Retinal pigment epithelial cell (primary cell): ENCODE measurements at places on chromosomes 1 and 21.

DNA sequence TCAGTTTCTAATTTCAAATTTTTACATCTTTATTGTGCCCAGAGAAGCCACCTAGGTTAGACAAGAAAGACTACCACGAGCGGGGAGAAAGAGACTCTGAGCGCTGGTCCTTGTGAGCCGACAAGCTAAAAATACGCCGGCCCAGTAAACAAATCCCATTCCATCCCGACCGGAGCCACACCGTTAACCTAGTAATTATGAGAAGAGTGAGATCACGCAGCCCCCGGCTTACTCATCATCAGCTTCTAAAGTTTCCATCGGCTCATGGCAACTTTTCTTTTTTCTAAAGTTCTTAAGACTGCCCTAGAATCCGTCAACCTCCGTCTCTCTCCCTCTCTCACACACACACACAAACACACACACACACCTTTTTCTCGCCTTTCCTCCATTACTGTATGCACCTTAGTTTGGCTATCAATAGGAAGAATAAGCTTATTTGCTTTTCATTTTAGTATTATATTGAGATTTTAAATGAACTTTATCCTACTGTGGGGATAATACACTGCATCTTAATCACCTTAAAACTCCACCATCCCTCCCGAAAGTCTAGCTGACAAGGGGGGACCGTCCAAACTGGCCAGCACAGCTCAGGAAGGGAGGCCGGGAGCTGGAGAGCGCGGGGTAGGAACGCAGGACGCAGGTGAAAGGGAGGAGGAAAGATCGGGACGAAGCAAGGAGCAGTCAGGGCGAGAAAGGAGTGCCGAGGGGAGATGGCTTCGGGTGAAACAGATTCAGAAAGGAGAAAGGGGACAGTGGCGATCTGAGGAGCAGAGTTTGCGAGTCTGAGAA, 728 bp downstream of the OTUD7B start:
- peak; percentile 68 for DNase-seq

- peak; percentile 8 for DNase-seq
These were observed 30.9 kb downstream of the PRDM2 start for GRCh38 chr1:13730751-13731482.

DNA sequence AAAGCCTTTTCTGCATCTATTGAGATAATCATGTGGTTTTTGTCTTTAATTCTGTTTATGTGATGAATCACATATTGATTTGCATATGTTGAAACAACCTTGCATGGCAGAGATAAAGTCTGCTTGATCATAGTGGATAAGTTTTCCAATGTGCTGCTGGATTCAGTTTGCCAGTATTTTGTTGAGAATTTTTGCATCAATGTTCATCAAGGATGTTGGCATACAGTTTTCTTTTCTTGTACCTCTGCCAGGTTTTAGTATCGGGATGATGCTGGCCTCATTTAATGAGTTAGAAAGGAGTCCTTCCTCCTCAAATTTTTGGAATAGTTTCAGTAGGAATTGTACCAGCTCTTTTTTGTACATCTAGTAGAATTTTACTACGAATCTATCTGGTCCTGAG, 55.0 kb downstream of the COL24A1 start:
- no peak for DNase-seq

GRCh38 chr1:42941640-42942330, 16.9 kb downstream of the SLC2A1 start:
- peak; percentile 77 for DNase-seq

DNA sequence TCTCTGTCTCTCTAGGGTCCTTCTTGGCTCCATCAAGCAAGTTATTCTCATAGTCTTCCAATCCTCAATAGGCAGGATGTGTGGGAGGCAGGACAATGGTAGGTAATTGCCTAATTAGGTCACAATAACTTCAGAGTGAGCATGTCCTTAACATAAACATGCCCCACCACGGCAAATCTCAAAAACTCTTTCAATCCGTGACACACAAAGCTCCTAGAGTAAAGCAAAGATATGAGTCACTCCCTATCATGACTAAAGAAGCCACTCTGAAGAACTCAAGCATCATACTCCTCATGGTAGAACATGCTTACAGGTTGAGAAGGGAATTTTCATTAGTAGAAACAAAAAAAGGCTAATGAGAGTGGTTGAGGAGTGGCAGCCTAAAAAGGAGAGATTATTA, 4.9 kb downstream of the HAO2 start:
- no peak for DNase-seq

- DNase-seq = no peak
These were observed 14.8 kb downstream of the URB1 start for GRCh38 chr21:32377991-32378390.

DNA sequence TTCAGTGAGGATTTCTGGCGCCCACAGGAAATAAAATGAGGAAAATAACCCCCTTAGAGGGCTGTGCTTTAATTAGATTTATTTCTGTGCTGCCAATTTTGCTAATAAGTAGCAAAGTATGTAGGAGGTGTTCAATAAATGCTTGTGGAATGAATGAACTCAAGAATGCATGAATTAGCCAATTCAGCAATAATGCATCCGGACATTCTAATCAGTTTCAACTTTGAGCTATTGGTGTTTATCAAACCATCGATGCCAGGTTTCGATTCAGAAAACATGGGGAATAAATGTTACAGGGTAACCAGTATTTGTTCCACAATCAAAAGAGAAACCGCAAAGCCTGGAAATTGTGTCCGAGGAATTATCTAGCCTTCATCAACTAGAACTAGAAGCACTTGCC, 353.2 kb downstream of the NTNG1 start:
- DNase-seq = no peak

DNA sequence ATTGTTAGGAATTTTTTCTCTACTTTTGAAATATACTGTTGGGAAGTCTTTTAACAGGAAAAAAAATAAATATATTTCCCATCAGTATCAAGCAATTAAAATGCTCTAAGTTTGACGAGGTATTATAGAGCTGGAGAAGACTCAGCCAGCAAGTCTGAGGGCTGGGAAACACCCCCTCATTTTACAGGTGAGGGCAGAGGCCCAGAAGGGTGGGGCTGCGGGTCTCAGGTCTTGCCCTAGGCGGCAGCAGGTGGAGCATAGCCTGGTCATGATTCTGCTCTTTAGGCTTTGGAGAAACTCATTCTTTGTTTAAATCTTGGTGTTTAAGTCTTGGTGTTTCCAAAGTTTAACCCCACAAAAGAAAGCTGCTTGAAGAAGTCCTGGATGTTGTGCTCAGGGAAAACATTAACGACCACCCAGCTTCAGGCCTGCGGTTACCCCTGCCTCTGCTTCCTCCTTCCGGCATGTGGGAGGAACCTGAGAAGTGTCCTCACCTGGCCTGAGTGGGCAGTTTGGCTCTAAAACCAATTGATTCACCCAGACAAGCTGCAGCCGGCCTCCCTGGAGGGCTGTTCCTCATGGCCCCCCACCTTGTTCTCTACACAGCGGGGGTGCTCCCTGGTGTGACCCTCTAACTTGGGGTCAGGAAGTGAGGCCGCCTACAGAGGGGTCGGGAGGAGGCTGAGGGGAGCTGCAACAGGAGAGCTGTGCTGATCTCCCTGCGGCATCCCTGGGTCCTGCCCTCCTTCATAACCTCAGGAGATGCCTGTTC, 41.7 kb downstream of the OLFML2B start:
- DNase-seq = no peak

DNA sequence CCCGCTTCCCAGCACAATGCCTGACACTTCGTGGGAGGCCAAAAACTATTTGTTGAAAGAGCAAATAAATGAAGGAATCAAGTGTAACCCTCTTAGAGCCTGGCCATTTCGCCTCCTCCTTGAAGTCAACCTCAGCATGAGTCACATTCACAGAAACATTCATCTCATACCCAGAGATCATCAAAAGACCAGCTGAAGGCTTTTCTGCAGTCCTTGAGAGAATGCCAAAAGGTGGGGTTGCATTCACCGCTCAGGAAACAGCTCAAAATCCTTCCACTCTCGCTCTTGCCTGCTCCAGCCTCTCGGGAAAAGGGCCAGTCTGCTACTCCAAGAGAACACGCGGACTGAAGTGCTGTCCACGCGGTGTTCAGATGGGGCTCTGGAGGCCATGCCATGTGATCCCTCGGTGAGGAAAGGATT, 90.0 kb downstream of the VWA5B1 start:
- no peak for DNase-seq

GRCh38 chr21:26513212-26513611, 59.9 kb downstream of the CYYR1 start:
- no peak for DNase-seq

GRCh38 chr1:157600236-157600635, 2.4 kb upstream of the FCRL4 start:
- no peak for DNase-seq

DNA sequence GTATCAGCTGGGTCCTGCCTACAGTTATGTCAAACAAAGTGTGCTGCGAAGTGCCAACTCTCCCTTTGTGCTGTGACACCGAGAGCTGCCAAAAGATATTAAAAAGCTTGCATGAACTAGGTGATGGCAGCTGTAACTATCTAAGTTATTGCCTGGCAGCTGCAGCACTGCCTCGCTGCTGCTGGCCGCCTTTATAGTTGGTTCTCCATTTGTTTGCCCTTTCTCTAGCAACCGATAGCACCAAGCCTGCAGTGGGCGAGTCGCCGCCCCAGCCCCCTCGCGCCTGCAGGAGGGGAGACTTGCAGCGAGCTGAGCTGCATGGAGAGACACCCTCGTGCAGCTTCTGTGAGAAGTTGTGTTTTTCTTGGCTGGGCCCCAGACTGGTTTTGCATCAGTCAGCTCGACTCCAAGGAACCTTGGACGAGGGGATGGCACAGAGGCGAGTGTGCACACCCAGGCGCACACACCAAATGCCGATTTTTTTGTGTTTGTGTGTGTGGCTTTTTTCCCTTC, 330.6 kb downstream of the RPS6KC1 start:
- no peak for DNase-seq

DNA sequence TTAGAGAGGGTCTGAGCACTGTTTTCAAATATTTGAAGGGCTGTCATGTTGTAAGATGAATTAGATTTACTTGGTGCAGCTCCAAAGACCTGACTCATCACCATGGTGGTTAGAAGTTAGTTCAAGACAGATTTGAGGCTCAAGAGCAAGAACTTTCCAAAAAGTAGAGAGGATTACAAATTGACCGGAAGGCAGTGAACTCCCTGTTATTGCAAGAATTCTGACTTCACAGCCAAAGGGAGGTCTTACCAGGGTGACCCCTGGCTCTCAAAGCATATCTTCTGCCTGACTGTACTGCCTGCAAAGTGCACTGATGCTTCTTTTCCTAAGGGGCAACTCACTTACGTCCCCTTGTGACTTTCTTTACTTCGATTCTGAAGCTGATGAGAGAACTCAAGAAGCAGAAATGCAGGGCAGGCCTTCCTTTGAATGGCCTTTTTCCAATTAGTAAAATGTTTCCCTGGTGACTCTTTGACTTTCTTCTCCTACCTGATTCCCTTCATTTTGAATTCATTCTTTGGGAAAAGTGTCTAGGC, 86.4 kb downstream of the NAV1 start:
- peak; percentile 26 for DNase-seq

DNA sequence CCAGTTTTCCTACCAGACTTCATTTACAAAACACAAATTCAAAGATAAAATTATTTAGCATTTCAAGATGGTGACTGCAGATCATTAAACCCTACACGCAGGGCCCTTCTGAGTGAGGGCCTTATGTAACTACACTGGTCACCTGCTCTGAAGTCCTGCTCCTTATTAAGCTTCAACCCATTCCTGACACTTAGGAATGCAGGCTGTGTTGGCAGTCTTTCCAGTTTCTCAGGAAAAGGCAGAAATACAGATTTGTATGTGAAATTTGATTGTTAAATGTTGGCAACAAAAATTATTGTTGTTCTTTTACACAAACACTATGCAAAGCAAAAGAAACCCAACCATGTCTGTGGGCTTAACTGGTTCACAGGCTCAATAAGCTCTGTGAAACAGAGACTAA, 25.8 kb upstream of the BCAS2 start:
- peak; percentile 37 for DNase-seq

DNA sequence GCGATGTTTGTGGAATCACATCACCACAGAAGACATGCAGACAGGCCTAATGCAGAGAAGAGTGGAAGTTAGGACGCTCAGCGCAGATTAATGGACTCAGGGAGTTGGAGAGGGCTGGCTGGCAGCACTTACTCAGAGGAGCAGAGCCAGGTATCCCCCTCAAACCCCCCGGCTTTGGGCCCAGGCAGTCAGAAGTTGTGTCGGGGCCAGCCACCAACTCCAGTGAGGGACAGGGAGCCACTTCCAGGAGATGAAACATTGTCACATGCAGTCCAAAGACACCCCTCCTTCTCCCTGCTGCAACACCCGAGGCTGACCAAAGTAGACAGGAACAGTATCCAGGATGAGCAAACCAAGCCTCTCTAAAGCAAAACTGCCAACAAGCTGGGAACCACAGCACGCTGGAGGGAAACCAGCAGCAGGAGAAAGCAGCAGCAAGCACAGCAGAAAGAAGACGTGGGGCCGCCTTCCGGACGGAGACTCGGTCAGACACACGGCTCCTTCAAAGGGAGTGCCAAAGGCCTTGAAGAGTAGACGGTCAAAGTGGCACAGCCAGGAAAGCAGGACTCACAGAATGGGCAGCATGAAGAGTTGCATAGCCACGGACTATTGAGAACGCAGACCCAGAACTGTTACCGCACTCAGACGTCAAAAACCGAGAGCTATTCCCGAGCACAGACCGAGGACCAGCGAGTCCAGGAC, 149.3 kb downstream of the PCBP3 start:
- no peak for DNase-seq

GRCh38 chr1:169175461-169175860, 69.0 kb downstream of the ATP1B1 start:
- DNase-seq = no peak

GRCh38 chr1:162080472-162081015, 11.1 kb downstream of the NOS1AP start:
- DNase-seq = no peak

DNA sequence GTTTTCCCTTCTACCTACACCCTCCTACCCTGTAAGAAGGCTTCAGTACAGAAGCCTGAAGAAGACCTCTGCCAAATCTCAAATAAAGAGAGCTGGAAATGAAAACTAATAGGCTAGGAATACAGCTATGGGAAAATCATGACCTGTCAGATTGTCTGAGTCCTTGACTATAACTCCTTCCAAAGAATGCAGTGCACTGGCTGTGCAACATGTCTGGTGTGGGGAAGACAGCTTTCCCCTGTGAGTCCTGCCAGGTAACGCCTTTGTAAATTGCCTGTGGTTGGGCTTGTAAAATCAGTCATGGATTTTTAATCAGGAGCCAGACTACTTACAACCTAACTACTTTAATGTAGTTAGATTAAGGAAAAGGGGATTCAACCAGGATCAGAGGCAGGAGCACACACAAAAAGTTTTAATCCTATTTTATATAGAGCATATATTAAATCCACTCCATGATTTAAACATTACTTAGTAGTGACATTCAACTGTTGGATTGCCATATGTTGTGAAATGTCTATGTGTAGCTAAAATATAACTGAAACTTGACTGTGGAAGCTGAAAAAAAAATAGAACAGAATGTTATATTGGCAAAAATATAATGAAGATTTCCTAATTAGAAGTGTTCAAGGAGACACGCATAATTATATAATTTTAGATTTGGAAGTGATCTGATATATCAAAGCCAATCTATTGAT, 1667.8 kb downstream of the KCNT2 start:
- DNase-seq = no peak

- no peak for DNase-seq
These were observed 4.3 kb upstream of the S100A8 start for GRCh38 chr1:153395136-153395685.

- DNase-seq = no peak
These were observed 1.9 kb upstream of the SLC27A3 start for GRCh38 chr1:153773096-153773921.
